ENCODE measurements at places on chromosomes 2 and 18. TPM values are rescaled to one million over a fixed set of nuclear protein-coding genes. Genes with fewer than 3 reads are reported as not detected.

Gene C2orf66
- total RNA-seq: 0.43 TPM

Gene GCG
- not detected for total RNA-seq

Gene ANKRD53
- total RNA-seq: not detected

Gene KDSR
- 21.2 TPM for total RNA-seq

Gene TMEM127
- total RNA-seq: 9.1 TPM

Gene TCF23
- total RNA-seq: 0.03 TPM

- H3K4me1 ChIP-seq: peaks cover 17% of the 10 kb centered on the region
- no peak overlapping the region for H3K4me3 ChIP-seq
- no peaks in the 10 kb centered on the region for H3K27me3 ChIP-seq
Observed at GRCh38 chr2:64934530-64934929, 54.7 kb upstream of the SLC1A4 start.

GRCh38 chr2:49359721-49360406, 205.5 kb upstream of the FSHR start:
- no peak overlapping the region for H3K27ac ChIP-seq
- no peaks in the 10 kb centered on the region for H3K27me3 ChIP-seq
- H3K36me3 ChIP-seq: no peaks in the 10 kb centered on the region
- peaks cover 12% of the 10 kb centered on the region for H3K4me1 ChIP-seq
- no peak overlapping the region for H3K4me3 ChIP-seq

DNA sequence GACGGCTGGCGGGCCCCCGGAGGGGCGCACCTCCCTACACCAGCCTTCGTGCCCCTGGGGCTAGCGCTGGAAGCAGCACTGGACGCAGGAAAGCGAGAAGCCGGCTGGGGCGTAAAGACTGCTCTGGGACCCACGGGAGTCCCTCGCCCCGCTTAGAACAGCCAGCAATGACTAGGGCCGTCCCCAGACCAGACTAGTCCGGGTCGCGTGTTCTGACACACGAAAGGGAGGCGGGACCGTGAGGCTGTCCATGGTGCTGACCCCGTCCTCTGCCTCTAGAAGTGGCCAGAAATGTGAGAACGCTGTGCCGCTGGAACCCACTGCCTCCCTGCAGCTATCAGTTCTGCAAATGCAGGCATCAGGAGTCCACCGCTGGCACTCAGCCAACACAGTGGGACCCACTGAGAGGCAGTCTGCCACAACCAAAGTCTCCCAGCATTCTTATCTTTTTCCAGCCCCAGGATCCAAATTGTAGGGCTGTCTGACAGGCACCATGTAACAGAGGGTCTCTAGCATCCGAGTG, at the start of gene UCN:
UCN (minus strand) TSS at position 87 of the 523 bp plus-strand sequence. CDS start 550 bp downstream, outside the sequence.
- peak within 1 kb of the TSS; percentile 17 for H3K4me3 ChIP-seq

DNA sequence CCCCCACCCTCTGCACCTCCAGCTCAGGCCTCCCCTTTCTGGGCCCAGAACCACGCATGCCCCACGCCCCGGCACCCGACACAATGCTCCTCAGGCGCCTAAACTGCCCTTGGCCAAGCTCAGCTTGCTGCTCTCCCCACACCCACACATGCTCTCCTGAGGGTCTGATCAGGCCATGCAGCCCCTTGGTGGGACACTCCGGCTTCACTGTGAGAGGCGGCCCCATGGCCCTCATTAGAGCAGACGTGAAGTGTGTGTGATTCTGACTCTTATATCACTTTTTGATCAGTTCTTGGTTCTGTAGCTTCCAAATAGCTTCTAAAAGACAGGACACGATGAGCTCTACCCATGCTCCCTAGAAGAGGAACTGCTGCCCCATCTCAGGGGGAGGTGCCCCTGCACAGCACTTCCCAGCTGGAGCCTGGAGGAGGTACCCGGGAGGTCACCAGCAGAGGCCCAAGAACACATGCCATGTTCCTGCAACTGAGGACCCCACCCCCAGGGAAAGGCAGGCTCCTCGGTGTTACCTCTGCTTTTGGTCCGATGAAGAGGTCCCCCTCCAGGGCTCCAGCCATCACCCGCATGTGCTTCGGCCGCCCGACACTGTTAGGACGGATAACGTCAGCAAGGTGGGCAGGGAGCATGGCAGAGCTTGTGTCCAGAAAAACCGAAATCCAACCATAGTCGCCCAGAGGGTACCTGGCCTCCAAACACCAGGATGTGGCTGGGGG, 3.6 kb downstream of the ACTR1B start:
- H3K36me3 ChIP-seq: no peaks in the 10 kb centered on the region
- no peak overlapping the region for H3K27ac ChIP-seq
- peaks cover 17% of the 10 kb centered on the region for H3K4me1 ChIP-seq

- no peaks in the 10 kb centered on the region for H3K36me3 ChIP-seq
- H3K27me3 ChIP-seq: no peaks in the 10 kb centered on the region
- H3K27ac ChIP-seq: no peak overlapping the region
Observed at GRCh38 chr2:170375192-170375591, 197.2 kb downstream of the MYO3B start.

DNA sequence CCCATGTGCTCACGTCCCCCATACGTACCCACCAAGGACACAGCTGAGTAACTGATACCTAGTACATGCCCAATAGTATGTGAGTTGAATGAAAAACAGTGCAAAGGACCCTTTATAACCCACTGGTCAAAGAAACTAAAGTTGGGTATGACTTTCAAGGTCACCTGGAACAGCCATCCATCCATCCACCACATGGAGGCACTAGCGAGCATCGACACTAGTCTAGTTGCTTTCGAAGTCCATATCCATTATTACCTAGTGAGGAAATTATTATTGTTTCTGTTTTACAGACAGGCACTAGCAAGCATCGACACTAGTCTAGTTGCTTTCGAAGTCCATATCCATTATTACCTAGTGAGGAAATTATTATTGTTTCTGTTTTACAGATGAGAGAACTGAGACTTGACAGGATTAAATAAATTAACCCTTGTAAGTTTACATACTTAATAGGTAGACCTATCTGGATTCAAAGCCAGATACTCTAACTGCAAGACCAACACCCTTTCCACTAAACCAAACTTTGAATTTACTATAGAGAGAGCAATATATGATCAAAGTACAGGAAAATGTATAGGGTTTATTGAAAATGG, 233.7 kb downstream of the METTL4 start:
- no peak overlapping the region for H3K4me3 ChIP-seq
- peak; percentile 51 for DNase-seq
- no peak overlapping the region for H3K27ac ChIP-seq

Data from neural progenitor cell (in vitro differentiated cells).